ENCODE measurements at places on chromosomes 7 and 10.

- no peak for DNase-seq
These were observed 333.2 kb downstream of the PLXNA4 start for GRCh38 chr7:132243051-132243450.

DNA sequence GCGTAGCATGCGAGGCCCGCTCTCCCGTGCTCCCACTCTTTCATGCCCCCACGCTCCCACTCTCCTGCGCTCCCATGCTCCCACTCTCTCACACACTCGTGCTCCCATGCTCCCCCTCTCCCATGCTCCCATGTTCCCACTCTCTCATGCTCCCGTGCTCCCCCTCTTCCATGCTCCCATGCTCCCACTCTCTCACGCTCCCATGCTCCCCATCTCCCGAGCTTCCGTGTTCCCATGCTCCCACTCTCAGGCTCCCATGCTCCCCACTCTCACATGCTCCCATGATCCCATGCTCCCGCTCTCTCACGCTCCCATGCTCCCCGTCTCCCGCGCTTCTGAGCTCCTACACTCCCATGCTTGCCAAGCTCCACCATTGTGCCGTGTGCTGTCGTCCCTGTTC, 84.4 kb upstream of the ANLN start:
- no peak for DNase-seq

- no peak for DNase-seq
These were observed 24.1 kb upstream of the TRIM8 start for GRCh38 chr10:102620138-102620590.

GRCh38 chr10:117552156-117552631, 9.6 kb downstream of the EMX2 start:
- DNase-seq, result no peak

GRCh38 chr7:27616914-27617548, 45.7 kb downstream of the HIBADH start:
- no peak for DNase-seq

DNA sequence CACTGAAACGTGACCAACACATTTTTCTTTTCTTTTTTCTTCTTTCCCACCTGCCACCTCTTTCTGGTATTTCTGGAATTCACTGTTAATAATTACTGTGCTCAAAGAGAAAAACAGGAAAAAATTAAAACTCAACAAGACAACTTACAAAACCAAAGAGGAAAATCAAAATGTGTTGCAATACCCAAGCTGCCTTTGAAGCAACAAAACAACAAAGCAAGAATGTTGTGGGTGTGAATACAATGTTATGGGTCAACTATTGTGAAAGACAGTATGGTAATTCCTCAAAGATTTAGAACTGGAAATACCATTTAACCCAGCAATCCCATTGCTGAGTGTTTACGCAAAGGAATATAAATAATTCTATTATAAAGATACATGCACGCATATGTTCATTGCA, 415.1 kb downstream of the GFRA1 start:
- DNase-seq, result no peak

GRCh38 chr7:139367438-139368155, 7.9 kb downstream of the LUC7L2 start:
- DNase-seq, result no peak

GRCh38 chr7:18895456-18895855, 222.0 kb downstream of the TWIST1 start:
- DNase-seq, result no peak

GRCh38 chr10:37095792-37096573, 29.4 kb upstream of the ANKRD30A start:
- no peak for DNase-seq

- no peak for DNase-seq
These were observed 8.1 kb downstream of the PDE1C start for GRCh38 chr7:32062150-32062549.

DNA sequence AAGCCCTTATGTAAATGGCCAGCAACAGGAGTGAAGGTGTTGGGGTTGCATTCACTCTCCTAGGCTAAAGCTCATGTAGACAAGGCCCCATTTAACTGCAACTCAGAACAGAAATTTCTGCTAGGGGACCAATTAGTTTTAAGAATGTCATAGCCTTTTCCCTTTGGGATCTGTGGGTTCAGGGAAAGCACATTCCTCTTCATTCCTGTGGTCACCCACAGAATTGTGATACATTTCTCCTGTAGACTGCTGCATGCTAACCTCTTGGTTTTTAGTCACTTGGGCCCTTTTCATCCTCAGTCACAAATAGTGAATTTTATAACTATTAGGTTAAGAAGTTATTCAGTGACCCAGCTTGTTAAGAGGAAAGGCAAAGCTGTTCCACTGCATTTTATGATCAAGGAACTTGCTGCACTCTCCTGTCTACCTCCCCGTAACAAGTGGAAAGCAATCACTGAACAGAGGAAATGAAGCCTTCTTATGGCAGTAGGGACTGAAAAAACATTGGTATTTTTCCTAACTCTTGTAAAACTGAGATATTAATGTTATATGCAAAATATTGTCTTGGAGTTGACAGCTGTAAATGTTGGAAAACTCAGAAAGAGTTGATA, 124.9 kb downstream of the SND1 start:
- DNase-seq, result no peak

DNA sequence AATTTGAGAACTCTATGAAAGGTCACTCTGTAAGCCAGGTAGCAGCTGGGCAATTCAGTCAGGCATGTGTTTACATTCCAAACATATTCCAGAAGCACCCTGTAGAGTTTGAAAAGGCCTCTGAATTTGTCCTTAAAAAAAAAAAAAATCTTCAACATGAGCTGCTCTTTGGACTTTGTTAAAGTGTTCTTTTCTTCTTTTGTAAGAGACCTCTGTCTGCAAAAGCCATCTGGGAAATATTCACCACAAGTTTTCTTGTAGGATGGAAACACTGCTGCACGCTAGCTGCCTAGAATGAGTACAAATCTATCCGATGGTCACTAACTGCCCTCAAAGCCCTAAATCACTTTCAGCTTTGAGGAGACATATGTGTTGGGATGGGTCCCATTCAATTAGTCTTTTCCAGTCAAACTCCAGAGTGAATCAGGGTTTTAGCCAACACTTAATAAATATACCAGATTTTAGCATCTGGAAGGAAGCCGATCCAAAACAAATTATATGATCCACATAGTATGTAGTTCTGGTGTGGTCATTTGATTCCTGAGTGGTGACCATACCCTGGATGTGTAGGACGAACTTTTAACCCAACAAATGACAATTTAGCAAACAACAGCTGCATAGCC, 85.9 kb downstream of the CD36 start:
- DNase-seq, result no peak

DNA sequence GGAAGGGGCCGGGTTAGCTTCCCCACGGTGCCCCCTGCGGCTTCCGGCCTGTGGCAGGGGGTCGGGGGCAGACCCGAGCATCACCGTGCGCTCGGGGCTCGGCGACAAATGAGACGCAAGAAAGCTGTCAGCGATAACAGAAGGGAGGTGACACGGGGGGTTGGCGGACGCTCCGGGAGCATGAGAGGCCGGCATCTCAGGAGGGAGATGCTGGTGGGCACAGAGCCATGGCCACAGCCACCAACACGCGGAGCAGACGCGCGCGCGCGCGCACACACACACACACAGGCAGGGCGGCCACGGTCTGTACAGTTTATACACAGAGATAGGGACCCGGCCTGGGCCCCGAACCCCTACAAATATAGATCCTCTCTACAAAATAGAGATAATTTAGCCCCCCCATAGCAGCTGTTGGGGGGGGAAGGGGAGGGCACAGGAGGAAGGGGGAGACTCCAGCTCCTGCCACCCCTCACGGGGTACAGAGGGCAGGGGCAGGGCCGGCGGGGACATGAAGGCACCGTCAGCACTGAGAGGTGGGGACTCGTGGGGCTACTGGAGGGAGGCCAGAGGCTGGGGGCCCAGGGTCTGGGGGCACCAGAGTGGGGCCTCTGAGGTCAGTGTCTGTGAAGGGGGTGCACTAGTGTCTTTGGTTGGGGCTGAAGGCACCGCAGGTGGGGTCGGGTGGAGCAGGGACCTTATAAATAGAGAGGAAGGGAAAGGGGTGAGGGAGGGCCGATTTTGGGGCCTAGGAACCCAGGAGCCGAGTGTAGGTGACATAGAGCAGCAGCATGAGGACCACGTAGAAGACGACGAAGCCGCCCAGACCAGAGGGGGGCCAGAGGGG, 884 bp upstream of the SAP25 start:
- DNase-seq, result no peak

DNA sequence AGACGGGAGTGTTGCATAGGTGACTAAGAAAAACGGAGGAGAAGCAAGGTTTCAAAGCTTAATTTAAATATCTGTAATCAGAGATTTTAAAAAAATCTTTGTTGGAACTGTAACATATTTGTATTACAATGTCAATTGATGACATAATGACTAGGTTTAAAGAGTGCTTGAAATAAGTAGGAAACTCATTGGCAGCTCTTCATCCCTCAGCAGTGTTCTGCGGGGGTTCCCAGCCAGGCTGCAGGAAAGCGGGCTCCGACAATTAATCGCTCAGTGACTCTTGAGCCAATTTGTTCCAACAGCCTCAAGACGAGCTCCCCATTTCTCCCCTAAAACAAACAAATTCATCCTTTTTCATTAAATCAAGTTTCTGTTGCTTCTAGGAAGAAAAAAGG, 22.6 kb downstream of the CPXM2 start:
- DNase-seq, result no peak

DNA sequence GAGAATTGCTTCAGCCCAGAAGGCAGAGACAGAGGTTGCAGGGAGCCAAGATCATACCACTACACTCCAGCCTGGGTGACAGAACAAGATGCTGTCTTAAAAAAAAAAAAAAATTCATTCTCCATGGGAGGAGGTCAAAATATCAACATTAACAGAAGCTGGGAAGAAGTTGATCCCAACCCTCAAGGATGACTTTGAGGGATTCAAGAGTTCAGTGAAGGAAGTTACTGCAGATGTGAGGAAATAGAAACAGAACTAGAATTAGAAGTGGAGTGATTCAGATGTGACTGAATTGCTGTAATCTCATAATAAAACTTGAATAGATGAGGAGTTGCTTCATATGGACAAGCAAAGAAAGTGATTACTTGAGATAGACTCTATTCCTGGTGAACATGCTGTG, 19.7 kb upstream of the RPEL1 start:
- DNase-seq, result no peak

DNA sequence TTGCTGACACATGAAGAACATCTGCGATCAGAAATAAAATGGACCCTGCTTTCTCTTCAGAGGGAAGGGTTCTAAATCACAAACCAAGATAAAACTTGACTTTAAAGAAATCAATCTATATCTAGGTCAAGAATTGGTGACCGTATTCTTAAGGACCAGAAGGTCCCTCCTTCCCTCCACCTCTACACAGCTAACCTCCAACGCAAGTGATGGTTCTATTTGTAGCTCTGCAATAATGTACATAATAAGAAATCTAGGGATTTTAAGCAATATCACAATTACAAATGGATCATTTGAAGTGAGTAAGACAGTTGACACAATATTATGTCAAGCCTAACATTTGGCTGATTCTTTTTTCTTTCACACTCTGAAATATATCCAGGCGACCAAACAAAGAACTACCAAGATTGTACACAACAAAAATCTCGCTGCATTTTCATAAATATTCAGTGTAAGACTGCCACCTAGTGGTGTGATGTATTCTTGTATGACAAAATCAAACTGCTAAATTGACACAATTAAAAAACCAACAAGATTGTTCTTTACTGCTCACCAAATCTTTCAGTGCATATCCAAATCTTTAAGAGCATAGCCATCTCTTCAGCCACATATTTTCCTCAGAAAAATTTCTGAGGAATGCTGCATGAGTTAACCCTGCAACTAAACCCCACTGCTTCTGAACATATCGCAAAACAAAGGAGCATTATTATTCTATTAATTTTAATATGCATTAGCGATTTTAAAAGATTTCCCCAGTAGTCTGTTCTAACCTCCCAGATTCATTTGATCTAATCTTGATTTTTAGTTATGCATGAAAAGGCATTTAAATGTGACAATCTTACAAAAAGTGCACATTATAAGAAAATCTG, 44.5 kb downstream of the ICA1 start:
- DNase-seq, result peak; percentile 7

DNA sequence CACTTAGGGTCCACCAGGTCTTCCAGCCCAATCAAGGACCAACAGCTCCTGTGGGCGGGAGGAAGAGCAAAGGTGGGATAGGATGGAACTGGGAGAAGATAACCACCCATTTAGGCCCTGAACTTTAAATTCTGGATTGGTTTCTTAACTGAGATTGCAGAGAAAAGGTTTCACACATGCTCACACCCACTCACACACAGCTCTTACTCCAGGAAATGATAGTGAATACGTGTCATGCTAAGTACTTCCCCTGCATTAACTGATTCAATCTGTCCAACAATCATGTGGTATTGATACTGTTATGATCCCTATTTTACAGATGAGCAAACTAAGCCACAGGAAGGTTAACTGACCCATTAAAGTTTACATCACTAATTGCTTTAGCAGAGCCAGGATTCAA, 4.6 kb upstream of the CYP3A4 start:
- DNase-seq, result no peak

DNA sequence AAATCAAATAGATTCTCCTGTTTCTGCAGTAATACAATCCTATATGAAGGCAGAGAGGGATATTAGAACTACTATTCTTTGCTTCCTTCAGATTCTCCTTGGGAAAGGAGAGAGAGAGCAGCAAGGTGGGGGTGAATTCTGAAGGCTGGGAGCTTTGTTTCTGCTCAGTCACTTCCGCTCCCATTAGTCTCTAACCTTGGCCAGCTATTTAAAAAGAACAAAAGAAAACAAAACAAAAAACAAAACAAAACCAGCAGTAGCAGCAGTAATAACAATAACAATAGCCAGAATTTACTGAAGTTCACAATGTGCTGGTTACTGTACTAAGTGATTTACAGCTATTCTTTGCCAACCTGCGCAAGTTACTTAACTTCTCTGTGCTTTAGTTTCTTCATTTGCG, 9.9 kb downstream of the GPR85 start:
- no peak for DNase-seq

DNA sequence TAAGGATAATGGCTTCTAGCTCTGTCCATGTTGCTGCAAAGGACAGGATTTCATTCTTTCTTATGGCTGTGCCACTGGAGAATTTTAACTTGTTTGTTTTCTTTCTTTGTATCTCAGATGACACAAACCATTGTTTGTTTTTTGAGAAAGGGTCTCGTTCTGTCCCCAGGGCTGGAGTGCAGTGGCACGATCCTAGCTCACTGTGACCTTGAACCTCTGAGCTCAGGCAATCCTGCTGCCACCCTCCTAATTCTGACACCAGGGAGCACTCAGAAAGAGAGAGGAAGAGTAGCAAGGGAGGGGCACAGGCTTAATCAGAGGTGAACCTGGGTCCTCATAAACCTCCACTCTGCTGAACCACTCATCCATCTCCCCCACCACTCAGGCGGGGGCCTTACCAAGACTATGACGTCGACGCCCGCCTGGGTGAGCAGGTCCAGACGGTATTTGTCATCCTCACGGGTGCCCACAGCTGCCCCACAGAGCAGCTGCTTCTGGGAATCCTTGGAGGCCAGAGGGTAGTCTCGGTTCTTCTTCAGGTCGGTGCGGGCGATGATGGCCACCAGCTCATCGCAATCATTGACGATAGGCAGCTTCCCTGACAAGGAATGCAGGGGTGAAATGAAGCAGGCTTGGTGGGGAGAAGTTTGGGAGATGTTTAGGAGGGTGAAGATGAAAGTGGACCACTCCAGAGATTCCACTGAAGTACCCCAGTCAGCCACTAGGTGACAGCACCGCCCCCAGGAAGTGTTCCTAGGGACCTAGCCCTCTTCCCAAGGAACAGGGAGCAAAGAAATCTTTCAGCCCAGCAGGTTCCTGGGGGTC, 11.6 kb downstream of the IMPDH1 start:
- DNase-seq, result no peak

- DNase-seq, result no peak
These were observed 40.6 kb downstream of the SYPL1 start for GRCh38 chr7:106071356-106071998.
